ENCODE measurements at places on chromosomes 5 and 9. TPM values are rescaled to one million over a fixed set of nuclear protein-coding genes. Genes with fewer than 3 reads are reported as not detected.

CTXN3 gene
- not detected for total RNA-seq

FOXD4L4 gene
- 0.25 TPM for total RNA-seq

SPINK6 gene
- not detected for total RNA-seq

ATP10B gene
- not detected for total RNA-seq

GABRA6 gene
- total RNA-seq = not detected

CFAP90 gene
- total RNA-seq = not detected

NSG2 gene
- not detected for total RNA-seq

SOX30 gene
- total RNA-seq = not detected

SH3PXD2B gene
- total RNA-seq = 25.9 TPM

Data from pulmonary artery endothelial cell (primary cell).